ENCODE measurements at places on chromosomes 1 and 21.

- DNase-seq: no peak
Measured at GRCh38 chr1:100152271-100152670, 19.3 kb downstream of the TRMT13 start.

GRCh38 chr1:175887981-175888428 lies 144.6 kb upstream of the TNR start:
- DNase-seq: peak; percentile 61

DNA sequence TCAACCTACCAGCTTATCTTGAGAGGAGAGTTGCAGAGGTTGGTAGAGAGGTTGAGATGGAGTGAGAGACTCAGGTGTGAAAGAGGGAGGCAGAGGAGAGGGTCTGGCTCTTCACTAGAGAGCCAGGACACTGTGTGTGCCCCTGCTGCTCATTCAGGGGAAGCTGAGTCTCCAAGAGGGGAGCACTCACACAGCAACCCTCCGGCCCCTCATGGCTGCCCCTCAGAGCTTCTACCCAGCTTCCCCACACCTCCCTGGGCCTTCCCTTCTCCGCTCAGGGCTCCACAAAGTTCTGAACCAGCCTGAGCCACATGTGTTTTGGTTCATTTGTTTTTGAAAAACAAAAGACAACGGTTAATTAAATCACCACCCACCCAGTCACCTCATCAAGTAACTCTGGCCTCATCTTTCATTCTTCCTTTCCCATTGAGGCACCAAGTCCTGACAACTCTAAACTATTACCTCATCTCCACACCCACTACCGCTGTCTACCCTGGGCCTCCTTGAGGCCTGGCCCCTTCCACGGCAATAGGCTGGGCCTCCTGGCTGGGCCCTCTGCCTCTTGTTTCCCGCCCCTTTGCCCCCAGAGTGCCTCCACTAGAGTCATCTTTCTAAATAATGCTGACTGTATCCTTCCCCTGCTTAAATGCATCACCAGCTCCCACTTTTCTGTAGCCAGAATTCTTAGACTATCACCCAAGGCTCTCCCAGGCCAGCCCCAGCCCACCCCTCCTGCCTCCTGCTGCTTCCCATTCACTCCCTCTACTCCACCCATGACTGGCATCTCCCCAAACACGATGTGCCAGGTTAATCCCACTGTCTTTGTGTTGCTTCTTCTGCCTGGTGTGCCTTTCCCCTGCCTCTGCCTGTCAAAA lies 33.0 kb downstream of the TNNT2 start:
- DNase-seq: no peak

- DNase-seq: no peak
Measured at GRCh38 chr1:78836726-78837125, 169.8 kb downstream of the ADGRL4 start.

- peak; percentile 89 for DNase-seq
Measured at GRCh38 chr1:1471389-1472052, at the start of gene ATAD3B. ATAD3B (plus strand) TSS chr1:1471765; CDS start chr1:1471885, 120 bp downstream.
